Stimulated activated CD4-positive, alpha-beta T cell treated with anti-CD3 and anti-CD28 coated beads, Interleukin-4, amount 100 ng/mL, for 4 hours (primary cell): ENCODE measurements at places on chromosomes 7 and 10.

DNA sequence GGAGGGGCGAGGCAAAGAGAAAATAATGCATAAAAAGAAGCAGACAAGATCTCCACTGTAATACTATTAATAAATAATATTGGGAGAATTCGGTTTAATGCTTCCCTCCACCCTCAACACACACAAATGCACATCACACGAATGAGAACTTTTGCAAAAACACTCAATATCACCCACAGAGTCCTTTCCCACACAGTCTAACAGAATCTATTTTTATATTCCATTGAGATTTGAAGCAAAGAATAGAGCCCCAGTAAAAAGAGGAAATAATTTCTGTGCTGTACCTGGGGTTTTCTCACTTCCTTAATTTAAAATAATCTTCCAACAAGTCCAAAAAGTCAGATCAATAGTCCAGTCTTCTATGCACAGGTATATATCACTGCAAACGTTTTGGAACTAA is 17.0 kb downstream of the PIK3AP1 start:
- DNase-seq = no peak

DNA sequence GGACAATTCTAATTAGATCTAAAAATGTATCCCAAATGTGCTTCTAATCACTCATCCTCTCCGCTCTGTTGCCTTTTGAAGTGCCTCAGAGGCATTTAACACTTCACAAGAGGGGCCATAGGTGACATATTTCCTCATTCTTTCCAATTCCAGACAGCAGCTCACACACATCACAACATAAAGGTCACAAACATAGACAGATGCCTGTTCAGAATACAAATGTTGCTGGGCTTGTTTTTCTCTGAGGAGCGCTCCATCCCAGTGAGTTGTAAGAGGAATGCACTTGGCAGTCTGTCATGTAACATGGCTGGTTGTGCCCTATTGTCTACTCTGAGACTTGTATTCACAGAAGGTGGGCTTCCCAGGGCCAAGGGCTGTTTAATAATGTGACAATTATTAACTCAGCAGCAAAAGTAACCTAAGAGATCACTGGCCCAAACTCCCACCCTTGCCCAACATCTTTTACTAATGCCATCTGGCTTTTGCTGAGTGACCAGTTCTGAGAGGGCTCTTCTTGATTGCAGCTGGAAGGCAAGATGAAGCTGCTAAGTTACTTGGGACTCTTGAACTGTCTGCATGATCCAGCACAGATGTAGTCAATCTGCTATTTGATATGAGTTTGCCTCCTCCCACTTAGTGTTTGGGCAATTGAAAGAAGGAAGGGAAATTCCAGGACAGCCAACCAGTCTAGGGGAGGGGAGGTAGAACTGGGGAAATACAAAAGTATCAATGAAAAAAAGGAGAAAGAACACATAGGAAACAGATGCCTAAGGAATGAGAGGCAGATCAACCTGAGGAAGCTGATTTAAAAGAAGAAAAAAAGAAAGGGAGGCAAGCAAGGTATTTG is 13.6 kb downstream of the PON2 start:
- DNase-seq = no peak

DNA sequence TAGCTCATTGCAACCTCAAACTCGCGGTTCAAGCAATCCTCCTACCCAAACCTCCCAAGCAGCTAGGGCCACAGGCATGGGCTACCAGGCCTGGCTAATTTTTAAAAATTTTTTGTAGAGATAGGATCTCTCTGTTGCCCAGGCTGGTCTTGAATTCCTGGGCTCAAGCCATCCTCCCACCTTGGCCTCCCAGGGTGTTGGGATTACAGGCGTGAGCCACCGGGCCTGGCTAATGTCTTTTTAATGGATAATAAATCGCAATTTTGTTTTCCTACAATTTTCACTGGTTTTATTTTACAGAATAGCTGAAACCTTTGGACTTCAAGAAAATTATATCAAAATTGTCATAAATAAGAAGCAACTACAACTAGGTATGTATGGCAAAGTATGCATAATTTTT is 10.9 kb downstream of the NUB1 start:
- no peak for DNase-seq

- no peak for DNase-seq
These were observed 256.4 kb upstream of the SLC26A5 start for GRCh38 chr7:103702454-103702853.

DNA sequence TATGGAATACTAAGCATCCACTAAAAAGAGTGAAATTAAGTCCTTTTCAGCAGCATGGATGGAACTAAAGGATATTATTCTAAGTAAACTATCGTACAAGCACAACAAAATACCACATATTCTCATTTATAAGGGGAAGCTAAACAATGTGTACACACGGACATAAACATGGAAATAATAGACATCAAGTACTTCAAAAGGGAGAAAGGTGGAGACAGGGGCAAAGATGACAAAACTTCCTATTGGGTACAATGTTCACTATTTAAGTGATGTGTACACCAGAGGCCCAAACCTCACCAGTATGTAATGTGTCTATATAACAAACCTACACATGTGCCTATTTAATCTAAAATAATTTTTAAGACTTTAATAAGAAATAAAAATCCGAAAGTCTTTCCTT is 2.2 kb upstream of the AKR1C4 start:
- no peak for DNase-seq

GRCh38 chr7:158957510-158957906 is 101.2 kb downstream of the DYNC2I1 start:
- DNase-seq = no peak

- DNase-seq = no peak
These were observed 8.5 kb downstream of the RPS24 start for GRCh38 chr10:78042058-78042751.

DNA sequence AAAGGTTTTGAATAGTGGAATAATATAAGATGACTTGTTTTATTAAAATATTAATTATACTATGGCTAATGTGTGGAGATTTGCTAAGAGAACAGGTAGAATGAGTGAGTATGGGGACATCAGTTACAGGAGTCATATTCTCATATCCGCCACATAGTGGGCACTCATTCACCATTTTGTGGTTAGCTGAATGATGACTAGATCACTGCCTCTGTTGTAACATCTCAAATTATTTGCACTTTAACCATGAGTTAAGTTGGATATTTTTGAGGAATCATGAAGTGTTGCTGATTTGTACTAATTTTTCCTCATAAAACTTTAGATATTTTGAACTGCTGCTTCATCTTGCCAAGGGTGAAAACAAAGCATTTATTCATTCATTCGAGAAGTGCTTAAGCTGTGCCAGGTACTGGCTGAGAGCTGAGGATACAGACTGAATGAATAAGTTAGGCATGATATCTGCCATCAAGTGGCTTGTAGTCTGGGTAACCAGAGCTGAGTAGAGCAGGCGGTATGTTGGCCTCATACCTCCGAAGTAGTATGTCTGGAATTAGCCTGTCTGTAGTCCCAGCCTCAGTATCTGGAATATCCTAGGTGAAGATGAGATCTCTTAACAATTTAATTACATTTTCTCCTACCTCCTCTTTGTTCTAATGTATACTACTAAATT is 100.5 kb downstream of the ZEB1 start:
- DNase-seq = no peak

DNA sequence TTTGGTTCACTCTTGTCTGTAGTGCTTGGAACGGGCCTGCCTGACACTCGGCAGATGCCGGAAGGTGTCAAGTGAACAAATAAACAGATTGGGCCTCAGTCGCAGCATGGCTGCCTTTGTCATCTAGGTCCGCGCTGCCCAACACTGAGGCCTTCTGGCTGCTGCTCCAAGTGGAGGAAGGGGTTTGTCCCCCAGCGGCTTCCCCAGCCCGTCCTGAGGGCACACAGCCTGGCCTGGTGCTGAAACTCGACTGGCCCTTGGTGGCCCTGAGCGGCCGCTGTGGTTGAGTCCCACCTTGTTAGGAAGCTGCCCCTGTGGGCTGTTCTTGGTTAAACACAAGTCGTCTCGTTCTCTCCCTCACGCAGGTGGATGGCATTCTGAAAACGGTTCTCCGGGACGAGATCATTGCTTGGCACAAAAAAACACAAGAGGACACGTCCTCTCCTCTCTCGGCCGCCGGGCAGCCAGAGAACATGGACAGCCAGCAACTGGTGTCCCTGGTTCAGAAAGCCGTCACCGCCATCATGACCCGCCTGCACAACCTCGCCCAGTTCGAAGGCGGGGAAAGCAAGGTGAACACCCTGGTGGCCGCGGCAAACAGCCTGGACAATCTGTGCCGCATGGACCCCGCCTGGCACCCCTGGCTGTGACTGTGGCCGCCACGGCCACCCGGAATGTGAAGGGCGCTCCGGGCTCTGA is 132.1 kb downstream of the SMURF1 start:
- no peak for DNase-seq

DNA sequence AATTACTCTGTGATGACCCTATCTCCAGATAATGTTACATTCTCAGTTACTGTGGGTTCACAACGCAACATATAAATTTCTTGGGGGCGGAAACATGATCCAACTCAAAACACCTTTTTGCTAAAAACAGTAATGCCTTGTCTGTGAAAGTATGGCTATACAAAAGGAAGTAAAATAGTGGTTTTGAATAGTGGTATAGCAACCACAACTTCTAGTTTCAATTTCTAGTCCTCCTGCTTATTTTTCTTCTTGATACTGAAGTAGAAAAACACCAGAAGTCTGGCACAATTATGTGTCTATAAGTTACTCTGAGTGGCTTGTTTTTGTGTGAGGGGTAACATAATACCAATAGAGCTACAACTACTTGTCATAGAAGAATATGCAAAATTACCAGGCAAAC is 21.5 kb upstream of the ZNF800 start:
- no peak for DNase-seq

GRCh38 chr7:1580422-1581030 is 10.7 kb upstream of the PSMG3 start:
- DNase-seq = no peak

DNA sequence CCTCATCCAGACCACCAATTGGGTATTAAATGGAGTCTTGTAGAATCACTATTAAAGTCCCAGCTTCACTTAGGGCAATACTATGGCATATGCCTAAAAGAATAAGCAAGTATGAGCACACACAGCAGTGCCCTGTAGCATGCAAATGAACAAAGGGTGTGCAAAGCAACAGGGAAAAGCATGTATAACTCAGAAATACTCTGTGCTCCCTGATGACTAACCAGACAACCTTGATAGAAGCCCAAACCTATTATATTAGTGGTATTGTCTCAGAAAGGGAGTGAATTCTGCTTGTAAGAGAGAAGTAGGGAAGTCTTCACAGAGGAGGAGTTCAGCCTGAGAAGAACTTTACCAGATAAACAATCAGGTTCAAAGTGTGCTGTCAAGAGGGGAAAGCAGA is 131.2 kb downstream of the DGKI start:
- DNase-seq = no peak

DNA sequence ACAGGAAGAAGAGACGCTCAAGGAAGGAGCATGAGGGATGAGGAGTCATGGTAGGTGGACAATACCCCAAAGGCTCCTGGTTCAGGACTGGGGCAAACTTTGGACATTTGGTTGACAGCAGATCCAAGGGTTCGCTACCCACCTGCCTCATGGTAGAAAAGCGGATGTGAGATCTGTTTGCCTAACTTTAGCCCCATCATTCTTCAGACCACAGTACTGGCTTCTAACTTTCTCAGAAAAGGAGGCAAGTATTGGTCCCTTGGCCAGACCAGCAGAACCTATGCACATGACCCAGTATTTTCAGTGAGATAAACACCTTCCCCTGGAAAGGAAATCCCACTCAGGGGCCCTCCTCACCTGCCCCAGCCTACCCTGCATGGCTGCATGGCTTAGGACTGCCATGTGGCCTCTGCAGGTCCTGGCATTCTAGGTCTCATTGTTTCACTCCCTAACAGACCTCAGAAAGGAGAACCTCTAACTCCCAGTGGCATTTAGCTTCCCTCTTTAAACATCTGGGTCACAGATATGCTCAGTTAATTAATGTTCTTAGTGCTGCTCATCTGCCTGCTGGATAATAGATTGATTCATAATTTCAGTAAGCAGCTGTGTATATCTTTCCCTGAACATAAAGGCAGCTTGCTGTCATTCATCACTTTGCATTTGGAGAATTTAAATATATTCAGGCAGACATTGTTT is 574.1 kb downstream of the GALNT17 start:
- no peak for DNase-seq

DNA sequence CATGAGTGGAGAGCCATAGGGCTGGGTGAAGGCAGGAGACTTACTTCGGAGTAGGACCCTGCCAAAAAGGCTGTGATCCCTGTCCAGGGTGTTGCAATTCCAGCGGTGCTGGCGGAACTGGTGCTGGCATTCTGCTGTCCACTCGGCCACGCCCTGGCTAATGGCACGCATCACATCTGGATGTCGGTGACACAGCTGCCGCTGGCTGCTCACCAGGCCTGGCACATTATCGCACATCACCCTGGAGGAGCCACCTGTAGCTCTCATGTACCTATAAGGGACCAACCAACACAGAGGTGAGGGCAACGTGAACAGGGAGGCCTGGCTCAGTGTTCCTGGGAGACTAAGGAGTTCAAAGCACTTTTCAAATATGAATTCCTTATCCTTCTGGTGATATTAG is 2.3 kb downstream of the WNT2 start:
- DNase-seq = no peak

DNA sequence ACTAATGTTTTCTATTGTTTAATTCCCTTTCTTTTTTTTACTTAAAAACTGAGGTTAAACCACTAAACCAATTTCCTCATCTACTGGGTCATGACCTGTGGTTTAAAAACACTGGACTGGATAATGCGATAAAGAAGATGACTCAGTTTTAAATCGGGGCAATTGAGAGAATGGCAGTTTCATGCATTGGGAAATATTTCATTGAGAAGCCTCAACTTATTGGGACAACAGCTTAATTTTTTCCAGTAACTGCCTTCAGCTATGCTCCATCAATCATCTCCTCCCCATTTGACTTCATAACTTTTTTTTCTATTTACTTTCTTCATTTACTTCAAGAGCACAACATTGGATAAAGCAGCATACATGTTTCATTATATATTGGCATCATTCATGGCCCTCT is 61.8 kb upstream of the MET start:
- DNase-seq = no peak

DNA sequence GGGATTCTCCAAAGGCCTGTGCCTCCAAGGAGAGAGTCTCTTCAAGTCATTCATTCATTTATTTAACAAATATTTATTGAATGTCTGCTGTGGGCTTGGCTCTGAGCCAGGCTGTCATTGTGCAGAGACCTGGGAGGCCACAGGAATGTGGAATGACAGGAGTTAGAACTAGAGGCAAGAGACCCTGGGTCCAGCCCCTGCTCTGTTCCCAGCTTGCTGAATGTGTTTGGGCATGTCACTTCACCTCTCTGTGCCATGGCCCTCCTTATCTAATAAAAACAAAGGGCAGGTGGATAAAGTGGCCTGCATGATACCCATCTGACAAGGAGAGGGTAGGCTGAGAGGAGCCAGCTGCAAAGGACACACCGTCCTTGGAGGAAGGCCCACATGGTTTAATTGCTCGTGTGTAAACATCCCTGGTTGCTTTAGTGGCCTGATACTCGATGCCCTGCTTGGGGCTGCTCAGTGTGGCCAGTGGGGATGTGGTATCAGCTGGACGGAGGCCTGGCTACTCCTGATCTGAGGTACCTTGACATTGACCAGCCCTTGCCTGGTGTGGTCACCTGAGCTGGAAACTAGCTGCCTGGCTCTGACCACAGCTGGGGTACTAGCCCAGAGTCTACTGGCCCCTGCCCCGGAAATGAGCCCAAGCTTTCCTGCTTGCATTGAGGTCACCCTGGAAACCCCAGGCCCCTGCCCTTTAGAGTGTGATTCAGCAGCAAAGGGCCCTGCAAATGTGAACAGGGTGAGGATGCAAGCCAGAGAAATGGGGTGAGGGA is 116.2 kb downstream of the CDH23 start:
- no peak for DNase-seq

- DNase-seq = peak; percentile 41
These were observed 58.9 kb downstream of the PIP4K2A start for GRCh38 chr10:22655312-22655981.
